ENCODE measurements at places on chromosomes 1 and 21.

DNA sequence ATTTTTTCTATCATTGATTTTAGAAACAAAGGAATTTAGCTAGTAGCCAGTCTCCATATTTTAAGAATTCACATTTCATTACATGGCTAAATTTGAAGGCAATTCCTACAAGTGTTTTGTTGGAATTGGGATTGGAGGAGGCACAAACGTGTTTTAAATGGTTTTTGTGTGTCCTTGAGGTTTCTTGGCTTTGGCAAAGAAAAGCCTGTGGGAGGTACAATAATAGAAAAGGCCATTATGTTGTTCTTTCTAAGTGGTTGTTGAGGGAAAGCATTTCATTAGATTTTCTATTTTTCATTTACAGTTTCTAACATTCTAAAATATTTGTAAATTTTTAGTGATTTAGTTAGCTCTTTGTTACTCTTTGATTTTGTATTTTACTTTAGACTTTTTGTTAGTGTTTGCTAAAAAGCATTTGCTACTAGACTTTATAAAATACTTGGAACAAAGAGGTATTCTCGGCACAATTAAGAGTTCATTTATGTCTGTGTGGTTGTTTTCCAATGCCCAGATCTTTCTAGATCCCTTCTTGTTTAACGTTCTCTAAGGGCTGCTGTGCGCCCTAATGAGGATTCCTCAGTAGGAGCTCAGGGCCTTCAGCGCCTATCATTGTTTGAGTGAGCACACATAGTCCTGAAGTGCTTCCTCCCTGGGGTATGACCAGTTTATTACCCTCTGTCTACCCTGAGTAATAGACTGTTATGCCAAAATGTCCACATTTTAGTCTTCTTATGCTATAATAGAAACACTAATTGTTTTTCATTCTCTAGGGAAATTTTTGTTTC lies 70.0 kb upstream of the KIAA1614 start:
- DNase-seq = no peak

GRCh38 chr1:89878256-89878655 lies 57.4 kb downstream of the LRRC8D start:
- no peak for DNase-seq

DNA sequence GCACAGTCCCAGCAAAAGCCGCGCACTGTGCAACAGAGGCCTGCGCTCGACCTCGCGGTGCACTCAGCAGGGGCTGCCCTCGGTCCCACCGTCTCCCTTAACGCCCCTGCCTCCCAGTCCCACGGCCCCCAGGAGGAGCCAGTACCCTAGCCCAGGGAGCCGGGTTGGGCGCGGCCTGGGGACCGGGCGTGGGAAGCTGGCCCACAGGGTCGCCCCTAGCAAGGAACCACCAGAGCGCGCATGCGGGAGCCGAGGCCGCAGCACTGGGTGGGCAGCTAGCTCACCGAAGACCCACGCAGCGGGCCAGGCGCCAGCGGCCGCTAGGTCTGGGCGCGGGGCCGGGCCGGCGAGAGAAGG lies 21.6 kb upstream of the ZNF678 start:
- no peak for DNase-seq

GRCh38 chr1:224381880-224382548 lies 25.3 kb downstream of the CNIH4 start:
- no peak for DNase-seq

DNA sequence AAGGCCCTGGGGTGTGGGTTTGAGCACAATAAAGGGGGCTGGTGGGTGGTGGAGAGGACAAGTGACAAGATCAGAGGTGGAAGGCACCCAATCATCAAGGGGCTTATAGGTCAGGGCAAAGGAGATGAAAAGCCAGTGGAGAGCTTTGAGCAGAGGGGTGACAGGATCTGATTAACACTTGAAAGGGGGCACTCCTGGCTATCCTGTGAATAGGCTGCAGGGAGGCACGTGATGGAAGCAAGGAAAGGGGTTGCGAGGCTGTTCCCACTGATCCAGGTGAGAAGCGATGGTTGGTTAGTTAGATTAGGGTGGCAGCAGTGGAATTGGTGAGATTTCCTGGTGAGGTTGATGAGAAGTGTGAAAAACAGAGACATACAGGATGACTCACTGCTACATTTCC lies 80.6 kb downstream of the WLS start:
- no peak for DNase-seq

- no peak for DNase-seq
Measured at GRCh38 chr1:32471695-32472362, 7.0 kb downstream of the ZBTB8B start.

DNA sequence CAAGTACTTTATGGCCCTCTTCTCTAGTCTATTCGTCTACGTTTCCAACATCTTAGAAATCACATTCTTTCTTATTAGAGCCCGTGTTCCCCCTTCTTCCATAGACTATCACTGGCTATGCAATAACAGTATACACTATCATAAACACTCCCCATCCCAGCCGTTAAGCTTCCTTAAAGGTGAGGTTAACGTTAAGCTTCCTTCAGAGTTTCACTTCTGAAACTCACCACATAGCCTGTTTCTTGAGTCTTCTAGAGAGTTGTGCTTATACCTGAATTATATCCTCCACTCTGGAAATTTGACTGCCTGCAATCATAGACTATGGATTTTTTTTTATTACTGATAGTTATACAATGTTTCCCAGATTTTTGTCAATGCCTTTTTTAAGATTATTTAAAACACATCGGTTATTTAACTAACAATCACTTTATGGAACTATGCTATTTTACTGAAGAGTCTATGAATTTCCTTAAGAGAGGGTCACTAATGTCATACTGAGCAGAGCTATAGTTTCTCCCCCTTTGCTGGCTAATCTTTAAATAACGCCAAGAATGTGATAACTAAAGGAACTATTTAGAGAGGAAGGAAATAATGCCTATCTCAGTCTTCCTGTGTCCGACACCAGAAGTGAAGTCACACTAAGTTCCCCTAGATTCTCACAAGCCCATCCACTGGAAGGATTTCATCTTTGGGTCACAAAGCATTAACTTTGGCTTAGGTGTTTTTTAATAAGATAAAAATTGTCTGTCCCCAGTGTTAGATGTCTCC lies 16.8 kb downstream of the FCER1A start:
- DNase-seq = no peak

DNA sequence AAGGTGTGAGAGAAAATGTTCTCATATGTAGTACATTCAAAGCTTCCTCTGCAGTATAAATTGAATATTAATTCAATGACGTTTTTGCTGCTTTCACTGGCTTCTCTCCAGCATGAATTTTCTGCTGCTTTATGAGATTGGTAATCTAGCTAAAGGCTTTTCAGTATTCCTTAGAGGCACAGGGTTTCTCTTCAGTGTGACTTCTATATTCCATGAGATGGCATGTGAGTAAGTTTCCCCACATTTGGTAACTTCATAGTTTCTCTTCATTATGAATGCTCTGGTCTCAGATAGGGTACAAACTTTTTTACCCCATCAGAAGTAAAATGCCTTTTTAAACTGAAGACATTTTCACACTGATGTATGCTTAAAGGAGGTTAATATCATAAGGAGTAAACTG lies 10.4 kb upstream of the KLF18 start:
- DNase-seq = no peak

GRCh38 chr1:153375511-153375910 lies at the start of gene S100A12:
Gene S100A12, minus strand, starts transcription at chr1:153375621. Its CDS starts 1,029 bp downstream, at chr1:153374592.
- no peak for DNase-seq

GRCh38 chr1:93518516-93518915 lies 70.6 kb downstream of the FNBP1L start:
- DNase-seq = no peak

GRCh38 chr1:62054188-62054587 lies 140.5 kb upstream of the L1TD1 start:
- no peak for DNase-seq

GRCh38 chr1:226599636-226600238 lies 51.2 kb downstream of the STUM start:
- no peak for DNase-seq

DNA sequence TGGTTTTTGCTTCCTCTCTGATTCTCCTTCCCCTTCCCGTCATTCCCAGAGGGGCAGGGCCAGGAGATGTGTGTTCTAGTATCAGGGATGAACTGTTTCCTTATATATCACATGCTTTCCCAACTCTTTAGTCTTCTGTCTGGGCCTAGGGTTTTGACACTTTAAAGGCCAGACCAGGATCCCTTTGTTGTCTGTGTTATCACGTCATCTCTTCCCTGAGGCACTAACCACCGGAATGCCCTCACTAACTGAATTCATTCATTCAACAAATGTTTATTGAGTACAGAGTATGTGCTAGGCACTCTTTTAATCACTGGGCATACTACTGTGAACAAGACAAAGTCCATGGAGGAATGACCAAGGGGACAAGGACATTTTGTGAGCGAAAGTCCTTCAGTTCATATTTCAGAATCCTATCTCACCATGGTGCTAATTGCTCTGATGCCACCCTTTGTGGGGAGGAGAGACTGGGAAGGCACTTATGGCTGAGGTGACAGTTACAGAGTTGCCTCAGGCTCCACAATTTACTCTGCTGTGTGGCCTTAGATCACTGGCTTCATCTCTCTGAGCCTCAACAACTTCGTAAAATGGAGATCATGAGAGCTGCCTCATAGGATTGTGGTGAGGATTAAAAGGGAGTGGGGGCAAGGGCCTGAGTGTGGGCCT lies 12.0 kb upstream of the ZNF362 start:
- DNase-seq = no peak

DNA sequence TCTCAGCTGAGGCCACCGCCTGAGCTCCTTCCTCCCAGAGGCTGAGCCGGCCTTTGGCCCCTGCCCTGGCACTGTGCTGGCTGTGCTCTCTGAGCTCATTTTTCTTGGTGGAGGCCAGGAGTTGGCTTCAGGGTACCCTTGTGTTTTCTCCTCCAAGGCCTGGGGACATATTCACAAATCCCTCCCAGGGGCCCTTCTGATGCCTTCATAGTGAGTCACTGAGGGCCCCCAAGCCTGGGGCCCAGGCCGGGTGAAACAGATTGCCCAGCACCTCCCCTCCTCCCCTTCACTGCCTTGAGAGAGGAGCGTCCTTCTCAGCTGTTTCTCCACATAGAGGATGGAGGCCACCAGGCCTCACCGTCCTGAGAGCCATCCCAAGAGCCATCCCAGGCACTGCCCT lies 105.8 kb downstream of the SIK1 start:
- no peak for DNase-seq

DNA sequence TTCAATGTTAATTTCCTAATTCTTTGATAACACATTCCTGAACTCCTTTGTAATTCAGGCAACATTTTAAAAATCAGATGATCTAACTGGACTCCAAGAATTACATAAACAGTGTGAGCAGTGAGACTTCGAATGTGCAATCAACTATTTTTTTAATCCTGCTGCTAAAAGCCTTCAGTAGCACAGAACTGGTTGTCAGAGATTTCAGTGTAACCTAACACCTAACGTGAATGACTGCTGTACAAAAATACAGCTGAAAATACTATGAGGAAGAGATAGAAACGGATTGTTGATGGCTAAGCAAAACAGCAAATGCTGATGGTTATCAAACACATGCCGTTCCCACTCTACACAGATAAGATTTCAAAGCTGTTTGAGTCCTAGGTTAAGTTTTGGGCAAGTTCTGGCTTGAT lies 46.1 kb downstream of the APP start:
- no peak for DNase-seq

GRCh38 chr1:94004924-94005323 lies 95.7 kb upstream of the GCLM start:
- no peak for DNase-seq

DNA sequence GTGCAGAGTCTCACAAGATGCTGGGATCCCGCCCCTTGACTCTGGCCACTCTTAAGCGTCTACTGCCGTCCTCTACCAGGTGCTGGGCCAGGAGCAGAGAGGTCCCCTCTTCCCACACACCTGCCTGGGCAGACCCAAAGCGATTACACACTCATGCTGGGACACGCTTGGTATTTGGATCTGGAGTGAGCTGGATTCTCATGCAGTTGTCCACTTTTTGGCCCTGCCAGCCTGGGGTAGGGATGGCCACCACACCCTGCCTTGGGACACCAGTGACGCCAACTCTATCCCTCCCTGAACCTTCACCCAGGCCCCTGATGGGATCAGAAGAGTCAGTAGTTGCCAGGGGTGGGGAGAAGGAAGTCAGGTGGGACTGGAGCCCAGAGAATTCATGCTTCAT lies 28.6 kb downstream of the ITPKB start:
- no peak for DNase-seq

- no peak for DNase-seq
Measured at GRCh38 chr1:153880962-153881361, 41.8 kb downstream of the GATAD2B start.

GRCh38 chr1:8663915-8664329 lies 153.5 kb downstream of the RERE start:
- DNase-seq = no peak

DNA sequence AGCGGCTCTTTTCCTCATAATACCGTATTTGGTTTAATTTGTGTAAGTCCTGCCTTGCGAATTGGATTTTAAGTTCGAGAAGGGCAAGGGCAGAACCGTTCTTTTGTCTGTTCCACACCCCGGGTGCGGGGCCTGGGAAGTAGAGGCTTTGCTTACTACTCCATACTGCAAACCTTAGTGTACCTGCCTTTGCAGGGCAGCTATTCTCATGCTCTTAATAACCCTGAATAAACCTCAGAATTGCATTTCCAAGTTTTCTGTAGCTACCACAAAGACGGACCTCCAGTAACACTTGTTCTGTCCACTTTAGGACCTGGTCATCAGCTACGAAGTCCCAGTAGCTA lies 657 bp upstream of the HNRNPU start:
- no peak for DNase-seq

GRCh38 chr1:27331922-27332321 lies 9.9 kb upstream of the SYTL1 start:
- DNase-seq = no peak

GRCh38 chr1:27130798-27131197 lies 24.1 kb downstream of the SLC9A1 start:
- DNase-seq = no peak

DNA sequence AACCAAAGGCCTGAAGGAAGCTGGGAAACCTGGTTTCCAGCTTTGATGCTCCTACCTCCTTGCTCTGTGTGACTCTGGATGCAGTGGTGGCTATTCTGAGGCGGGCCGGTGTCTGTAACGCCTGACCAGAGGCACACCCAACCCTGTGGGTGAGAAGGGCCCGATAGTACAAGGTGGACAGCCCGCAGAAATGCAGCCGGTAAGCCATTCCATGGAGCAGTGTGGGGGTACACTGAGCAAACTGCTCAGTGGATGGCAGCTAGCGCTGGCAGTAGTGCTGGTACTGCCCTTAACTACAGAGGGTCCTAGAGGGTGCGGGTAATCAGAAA lies 36.0 kb downstream of the AHDC1 start:
- DNase-seq = no peak

GRCh38 chr1:231583376-231583775 lies 43.2 kb upstream of the DISC1 start:
- DNase-seq = no peak

DNA sequence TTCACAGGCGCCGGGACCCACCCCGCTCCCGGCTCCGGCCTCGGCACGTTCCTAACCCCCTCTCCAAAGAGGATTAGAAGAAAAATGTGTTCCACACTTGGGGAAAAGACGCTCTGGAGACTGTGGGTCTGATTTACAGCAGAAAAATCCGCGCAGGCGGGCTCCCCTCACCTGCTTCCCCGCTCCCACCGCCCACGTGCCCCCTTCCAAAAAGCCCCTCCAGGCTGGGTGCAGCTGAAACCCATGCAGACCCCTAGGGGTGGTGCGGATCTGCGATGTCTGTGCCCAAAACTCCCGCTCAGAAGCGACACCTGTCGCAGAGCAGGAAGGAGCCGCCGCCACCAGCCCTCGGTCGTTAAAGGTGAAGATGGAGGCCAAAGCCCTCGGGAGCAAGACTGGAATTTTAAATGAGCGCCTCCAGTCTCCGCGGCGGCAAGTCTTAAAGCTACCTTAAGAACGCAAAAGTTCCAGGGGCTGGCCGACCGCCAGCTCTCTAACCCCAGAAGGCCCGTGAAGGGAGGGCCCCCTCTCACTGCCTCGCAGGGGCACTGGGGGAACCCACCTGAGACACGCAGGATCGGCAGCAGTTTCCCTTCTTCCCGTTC lies 688 bp upstream of the CHD5 start:
- no peak for DNase-seq

Data from GM06990 (cell line).